ENCODE measurements at places on chromosomes 7 and 10. TPM values are rescaled to one million over a fixed set of nuclear protein-coding genes. Genes with fewer than 3 reads are reported as not detected.

DNA sequence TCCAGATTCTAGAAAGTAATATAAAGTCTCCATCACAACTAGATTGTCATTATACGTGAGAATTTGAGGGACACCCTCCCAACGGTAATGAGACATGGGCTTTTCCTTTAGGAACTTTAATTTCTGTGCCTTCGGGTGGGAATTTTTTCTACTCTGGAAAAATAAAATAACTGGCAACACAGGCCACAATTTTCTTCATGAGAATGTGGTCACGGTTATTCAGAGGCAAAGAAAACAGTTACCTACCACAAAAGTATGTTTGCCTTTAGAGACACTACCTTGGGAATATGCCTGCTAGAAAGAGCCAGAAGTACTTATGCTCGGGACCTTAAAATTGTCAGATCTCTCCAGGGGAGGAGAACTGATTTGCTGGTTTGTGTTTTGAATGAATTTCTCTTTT lies 99.4 kb downstream of the ITGA8 start:
- DNase-seq: no peak

- no peak for DNase-seq
These were observed 185.2 kb downstream of the SLC25A13 start for GRCh38 chr7:96136600-96137239.

DNA sequence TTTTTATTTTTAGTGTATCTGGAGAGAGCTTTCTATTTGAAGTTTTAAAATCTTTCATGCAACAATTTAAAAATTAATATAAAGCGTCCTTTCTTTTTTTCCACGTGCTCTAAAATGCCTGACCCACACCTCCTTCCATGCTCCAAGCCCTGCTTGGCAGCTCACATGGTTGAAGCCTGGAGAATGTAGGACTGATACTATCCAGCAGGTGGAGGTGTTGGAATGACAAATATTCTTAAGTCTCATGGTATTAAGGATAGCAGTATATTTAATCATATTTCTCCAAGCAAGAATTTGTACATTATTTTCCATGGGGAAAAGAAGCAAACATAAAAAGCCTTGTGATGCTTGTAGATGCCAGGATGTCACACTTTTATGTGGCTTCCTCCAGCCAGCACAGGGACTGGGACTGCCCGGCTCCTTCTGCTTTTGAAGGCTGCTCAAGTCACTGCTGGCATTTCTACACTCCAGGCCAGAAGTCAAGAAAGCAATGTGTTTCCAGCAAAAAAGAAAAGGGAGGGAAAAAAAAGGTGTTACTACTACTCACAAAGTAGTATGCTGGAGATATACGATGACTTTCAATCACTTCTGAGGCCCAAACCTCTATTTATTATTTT lies 49.7 kb downstream of the BZW2 start:
- peak; percentile 26 for DNase-seq

- DNase-seq: no peak
These were observed 189.1 kb downstream of the LRRTM3 start for GRCh38 chr10:67114945-67115344.

- DNase-seq: peak; percentile 14
These were observed 117.8 kb upstream of the MYO3A start for GRCh38 chr10:25815999-25816768.

- no peak for DNase-seq
These were observed 651 bp upstream of the ARPC1A start for GRCh38 chr7:99325001-99325493.

DNA sequence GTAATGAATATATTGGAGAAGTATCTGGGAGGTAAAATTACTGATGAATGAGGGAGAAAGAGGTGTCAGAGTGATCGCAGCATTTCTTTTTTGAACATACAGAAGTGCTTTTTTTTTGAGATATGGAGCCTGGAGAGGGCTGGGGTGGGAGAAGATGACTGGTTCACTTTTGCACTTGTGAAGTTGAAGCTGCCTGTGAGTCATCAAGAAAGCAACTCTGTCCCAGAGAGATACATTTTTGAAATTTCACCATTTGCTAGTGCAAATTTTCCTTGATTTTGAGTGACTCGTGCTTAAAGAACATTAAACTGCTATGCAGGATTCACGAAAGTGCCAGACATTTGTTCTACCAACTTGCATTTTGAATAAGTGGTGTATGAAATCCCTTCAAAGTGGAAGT lies 81.8 kb downstream of the ADRA2A start:
- DNase-seq: no peak

DNA sequence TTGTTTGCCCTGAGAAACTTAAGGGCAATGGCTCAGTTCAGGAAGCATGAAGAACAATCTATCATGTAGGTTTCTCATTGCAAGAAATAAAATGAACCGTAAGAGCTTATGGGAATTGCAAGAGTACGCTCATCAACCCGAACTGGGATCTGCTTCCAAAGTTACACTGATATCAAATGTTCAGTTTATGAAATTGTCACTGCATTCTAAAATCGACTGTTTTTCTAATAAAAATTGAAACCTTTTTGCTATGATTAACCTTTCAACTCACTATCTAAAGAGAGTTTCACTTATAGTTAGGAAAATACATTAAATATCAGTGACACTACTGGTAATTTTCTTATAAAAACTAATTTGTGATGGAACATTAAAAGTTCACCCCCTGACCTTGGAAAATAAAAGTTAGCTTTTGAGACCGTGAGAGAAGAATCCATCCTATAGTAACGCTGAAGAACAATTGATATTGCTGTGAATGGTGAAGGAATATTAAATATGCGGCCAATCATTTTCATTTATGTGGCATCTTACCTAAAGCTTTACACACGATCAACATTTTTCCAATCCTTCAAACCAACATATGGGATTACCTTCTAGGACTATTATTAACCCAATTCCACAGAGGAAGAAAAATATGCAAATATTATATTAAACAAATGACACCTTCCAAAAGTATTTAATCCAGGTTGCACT lies 2.2 kb downstream of the MEOX2 start:
- no peak for DNase-seq

DNA sequence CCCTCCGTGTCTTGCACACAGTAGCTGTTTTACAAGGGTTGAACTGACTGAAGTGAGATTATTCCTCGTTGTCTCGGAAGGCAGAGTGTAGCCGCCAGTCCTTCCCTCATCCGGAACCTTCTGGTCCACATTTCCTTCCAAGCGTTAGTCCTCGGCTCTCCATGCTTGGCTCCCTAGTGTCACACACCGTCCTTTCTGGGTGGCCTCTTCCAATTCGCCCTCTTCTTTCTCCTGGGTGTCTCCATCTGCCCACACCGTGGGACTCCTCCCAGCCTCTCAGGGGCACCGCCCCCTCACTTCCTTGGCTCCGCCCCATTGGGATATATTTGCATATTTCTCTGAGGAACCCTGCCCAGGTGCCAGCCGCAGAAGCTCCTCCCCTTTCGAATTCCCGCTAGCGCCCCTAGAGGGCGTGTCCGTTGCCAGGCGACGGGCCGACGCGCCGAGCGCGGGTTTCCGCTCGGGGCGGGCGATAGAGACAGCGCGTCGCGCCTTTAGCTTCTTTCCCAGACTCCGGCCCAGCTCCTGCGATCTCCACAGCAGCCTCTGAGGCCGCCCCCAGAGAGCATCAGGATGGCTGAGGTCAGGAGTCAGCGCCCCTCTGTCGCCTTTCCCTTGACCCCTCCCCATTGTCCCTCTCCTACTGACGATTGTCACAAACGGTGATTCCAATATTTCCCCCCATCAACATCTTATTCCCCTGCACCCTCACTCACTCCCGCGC lies at the start of gene CFAP58:
Gene CFAP58 (plus strand): TSS at position 509 of the 724 bp plus-strand sequence. CDS start 65 bp downstream, at position 574.
- DNase-seq: peak; percentile 86

GRCh38 chr10:16586358-16587138 lies 64.9 kb upstream of the C1QL3 start:
- no peak for DNase-seq

DNA sequence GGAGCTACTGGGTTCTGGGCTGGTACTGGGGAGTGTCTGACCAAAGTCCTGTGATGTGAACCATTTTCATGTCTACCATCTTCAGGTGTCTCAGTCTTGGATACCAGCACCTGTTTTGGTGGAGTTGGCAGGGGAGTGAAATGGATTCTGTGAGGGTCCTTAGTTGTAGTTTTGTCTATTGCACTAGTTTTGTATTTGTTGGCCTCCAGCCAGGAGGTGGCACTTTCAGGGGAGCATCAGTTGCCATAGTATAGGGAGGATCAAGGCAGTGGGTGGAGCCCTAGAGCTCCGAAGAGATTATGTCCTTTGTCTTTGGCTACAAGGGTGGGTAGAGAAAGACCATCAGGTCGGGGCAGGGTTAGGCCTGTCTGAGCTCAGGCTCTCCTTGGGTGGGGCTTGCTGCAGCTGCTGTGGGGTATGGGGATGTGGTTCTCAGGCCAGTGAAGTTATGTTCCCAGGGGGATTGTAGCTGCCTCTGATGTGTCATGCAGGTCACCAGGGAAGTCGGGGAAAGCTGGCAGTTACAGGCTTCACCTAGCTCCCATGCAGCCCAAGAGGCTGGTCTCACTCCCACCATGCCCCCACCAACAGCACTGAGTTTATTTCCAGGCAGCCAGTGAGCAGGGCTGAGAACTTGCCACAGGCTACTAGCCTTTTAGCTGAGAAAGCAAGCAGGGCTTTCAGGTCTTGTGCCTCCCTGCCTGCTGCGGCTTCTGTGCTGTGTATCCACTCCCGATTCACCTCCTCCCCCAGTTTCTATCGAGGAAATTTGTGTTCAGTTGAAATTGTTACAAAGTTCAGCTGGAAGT lies 153.1 kb downstream of the ZNF365 start:
- DNase-seq: no peak

DNA sequence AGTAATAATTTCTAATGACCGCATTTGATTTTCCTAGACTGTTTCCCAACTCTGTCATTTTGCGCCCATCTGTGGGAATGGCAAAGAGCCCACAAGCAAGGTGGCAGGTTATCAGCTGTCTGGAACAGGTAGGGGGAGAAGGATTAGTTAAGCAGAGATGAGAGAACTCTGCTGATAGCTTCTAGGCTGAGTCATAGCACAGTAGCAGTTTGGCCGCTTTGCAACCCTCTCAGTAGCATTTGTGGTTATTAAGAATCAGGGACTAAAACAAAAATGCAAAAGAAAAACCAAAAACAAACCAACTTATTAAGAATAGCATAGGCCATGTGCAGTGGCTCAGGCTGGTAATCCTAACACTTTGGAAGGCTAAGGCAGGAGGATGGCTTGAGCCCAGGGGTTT lies 602.7 kb upstream of the SORCS1 start:
- DNase-seq: no peak

DNA sequence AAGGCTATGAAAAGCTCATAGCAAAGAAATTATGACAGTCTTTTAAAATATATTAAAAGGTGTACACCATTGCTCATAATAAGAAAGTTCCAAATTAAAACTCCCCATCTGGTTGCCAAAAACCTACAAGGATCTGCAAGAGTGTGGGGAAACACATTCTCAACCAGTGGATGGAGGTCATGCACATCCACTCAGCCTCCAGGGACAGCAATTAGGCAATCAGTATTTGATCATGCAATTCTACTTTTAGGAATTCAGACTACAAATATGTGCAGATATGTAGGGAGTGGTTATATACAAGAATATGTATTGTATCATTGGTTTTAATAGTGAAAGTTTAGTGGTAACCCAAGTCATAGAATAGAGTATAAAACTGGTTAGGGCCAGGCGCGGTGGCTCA lies 157.8 kb downstream of the FGFR2 start:
- DNase-seq: no peak

GRCh38 chr7:45576249-45576929 lies 2.2 kb downstream of the ADCY1 start:
- DNase-seq: no peak

- DNase-seq: no peak
These were observed 388.7 kb upstream of the SEMA3A start for GRCh38 chr7:84583331-84583730.

DNA sequence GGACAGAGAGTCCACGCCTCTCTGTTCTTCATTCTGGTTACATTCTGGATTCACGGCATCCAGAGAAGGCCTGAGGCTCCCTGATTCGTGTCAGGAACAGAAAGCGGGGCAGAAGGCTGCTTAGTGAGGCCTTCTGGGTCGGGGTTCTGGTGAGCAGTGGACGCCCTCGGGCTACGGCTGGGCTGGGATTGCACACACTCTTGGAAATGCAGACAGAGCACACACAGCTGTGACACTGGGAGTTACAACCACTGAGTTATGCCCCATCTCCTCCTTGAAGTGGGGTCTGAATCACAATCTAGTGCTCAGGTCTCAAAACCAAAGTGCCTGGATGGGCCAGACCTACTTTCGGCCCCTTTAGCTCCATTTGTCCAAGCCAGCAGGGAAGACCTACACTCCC lies 156.9 kb upstream of the GDF10 start:
- no peak for DNase-seq

GRCh38 chr7:136911344-136911743 lies 42.9 kb downstream of the CHRM2 start:
- no peak for DNase-seq

The RBP4 gene
- 0.64 TPM for polyA plus RNA-seq

The COPS6 gene
- polyA plus RNA-seq: 140 TPM

The ALOX5 gene
- 3.9 TPM for polyA plus RNA-seq

The ABCA13 gene
- 0.69 TPM for polyA plus RNA-seq

The KCNH2 gene
- 13.2 TPM for polyA plus RNA-seq

The KCND2 gene
- 1.7 TPM for polyA plus RNA-seq

The RNF32 gene
- 2.9 TPM for polyA plus RNA-seq

The GHRHR gene
- 0.19 TPM for polyA plus RNA-seq

The C10orf53 gene
- not detected for polyA plus RNA-seq

The ATP5MK gene
- polyA plus RNA-seq: 245 TPM

The CXCL12 gene
- 367 TPM for polyA plus RNA-seq
